ENCODE measurements at places on chromosomes 16 and 17.

DNA sequence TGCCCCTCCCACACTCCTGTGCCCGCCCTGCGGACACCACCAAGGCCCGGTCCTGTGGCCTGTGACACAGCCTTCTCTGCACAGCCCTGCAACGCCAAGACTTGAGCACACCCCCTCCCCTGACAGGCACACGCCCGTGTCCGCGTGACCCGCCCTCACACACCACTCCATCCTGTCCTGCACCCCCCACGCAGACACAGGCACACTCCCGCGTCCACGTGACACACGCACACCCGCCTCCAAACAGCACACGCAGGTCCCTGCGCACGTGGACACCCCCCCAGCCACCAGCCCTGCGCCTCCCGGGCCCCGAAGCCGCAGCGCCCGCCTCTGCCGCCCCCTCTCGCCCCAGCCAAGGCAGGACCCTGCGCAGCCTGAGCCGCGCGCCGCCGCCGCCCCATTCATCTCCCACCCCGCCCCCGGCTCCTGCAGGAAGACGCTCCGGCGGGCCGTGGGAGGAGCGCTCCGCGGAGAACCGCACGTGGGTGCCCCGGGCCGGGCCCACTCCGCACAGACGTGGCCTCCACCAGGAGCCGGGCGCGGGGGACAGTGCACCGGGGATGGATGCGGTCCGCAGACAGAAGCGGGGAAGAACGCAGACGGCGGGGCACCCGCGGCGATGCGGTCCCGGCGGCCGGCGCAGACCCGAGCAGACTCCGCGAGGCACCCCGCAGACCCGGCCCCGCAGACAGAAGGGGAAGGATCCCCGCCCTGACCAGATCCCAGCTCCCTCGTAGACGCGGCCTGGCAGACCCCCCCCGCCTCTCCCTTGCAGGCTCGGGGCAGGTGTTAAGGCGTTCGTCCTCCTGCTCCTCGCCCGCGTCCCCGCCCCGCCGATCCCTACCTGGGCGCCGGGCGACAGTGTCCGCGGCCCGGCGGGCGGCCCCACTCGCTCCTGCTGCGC is 506 bp downstream of the CAMKK1 start:
- peak; percentile 65 for DNase-seq

GRCh38 chr17:7329997-7330637 is 982 bp upstream of the NEURL4 start:
- peak; percentile 88 for DNase-seq

DNA sequence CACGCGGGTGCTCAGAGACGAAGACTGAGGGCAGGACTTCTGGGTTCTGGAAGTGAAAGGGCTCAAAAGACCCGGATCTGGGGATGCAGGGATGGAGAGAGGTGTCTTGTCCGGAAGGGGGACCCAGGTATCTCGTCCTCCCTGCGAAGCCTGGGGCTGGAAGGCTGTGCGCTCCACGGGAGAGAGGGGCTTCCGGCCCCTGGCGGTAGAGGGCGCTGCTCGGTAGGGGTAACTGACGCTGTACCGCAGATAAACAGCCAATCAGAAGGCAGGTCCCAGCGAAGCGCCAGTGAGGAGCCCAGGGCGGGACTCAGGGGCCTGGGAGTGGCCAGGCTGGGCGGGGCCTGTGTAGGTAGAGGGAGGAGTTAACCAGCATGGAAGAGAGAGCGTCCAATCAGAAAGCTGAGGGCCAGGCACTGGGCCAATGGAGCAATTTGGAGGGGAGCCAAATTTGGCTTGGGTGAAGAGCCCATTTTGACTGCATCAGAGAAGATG is 804 bp downstream of the TGFB1I1 start:
- peak; percentile 46 for DNase-seq

- peak; percentile 77 for DNase-seq
Measured at GRCh38 chr17:17819561-17819995, 17.2 kb downstream of the SREBF1 start.

DNA sequence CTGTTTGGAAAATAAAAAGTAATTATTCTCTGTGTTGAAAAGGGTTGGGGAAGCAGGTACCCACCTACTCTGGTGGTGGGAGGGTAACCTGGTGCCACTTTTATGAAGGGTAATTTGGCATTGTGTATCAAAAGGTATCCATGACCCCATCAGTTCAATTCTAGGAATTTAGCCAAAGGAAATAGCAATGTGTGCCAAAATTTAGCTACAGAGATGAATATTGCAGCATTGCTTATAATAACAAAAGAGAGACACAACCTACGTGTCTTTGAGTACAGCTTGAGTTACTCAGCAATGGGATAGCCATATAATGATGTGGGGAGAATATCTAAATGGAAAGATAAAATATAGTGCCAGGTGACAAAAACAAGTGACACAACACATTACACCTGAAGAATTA is 170.7 kb downstream of the NTN1 start:
- DNase-seq, result no peak

GRCh38 chr17:33115366-33115765 is 123.7 kb downstream of the SPACA3 start:
- no peak for DNase-seq

- DNase-seq, result no peak
Measured at GRCh38 chr17:44416558-44417289, 27.3 kb upstream of the ITGA2B start.

DNA sequence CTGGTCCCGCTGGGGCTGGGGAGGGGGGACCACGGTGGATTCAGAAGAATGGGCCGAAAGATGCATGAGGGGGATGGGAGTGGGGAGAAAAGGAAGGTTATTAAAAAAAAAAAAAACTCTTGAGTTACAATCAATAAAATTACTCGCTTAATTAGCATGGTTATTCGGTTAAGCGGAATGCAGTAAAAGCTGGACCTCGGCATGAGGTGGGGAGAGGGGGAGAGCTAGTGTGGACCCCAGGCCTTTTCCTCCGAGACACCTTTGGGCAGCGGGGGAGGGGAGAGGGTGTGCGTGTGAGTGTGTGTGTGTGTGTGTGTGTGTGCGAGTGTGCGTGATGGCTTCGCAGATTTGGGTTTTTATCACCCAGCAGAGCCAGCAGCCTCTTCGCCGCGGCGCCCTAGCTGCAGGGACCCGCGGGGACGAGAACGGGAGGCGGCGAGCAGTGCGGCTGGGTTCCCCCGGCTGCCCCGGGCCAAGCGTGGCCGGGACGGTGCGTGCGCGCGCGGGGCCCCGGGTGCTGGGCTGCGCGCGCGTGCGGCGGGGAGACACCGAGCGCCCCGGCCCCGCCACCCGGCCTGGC is 3.7 kb downstream of the BAHCC1 start:
- no peak for DNase-seq

DNA sequence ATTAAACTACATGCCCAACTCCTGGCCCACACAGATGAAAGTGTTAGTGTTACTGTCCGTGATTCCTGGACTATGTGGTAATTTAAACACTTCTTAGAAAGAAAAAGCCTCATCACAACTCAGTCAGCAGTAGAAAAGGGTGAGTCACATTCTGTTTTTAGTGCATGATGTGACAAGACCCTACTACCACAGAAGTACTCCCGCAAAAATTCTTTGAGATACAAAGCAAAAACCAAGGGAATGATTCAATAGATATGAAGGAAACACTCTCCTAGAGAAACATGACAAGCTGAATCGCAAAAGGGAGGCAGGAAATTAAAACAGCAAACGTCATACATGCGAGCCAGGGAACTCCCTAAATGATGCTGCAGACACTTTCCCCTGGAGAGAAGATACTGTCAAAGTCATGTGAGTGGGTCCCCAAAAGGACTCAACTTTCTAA is 14.4 kb downstream of the SNN start:
- no peak for DNase-seq

- DNase-seq, result peak; percentile 62
Measured at GRCh38 chr16:21626659-21627277, 25.6 kb downstream of the IGSF6 start.

- DNase-seq, result no peak
Measured at GRCh38 chr16:89154390-89155183, 17.0 kb upstream of the CDH15 start.
